Fibroblast of skin of abdomen (primary cell): ENCODE measurements at places on chromosomes 13 and 19.

DNA sequence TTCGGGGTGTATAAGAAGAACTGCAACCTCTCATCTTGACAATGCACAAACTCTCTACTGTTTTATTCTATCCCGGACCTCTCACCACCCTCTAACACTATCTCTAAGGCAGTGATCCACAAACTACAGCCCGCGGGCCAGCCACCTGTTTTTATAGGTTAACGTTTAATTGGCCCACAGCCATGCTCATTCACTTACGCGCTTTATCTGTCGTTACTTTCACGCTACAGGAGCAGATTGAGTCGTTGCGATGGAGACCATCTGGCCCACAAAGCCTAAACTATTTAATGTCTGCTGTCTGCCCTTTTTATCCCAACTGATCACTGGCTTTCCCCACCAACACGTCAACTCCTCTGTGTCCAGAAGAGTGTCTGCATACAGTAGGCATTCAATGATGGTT lies 158.9 kb downstream of the CACNA1A start:
- DNase-seq, result no peak

DNA sequence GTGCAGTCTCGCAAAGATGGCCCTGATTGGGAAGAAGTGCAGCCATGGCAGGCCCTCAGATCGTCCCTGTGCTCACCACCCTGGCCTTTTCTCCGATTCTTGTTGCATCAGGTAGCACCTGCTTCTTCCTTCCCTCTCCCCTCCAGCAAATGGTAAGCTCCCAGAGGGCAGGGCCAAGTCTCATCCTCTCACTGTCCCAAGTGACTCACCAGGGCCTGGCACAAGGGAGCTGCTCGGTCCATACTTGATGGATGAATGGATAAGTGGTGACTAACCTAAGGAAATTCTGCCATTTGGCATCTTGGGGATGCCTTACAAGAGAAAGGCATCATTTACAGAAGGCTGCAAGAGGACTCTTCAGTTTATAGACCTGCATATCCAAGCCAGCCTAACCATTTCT lies 84.9 kb downstream of the ZIC5 start:
- DNase-seq, result no peak

GRCh38 chr13:54513254-54513653 lies 1484.6 kb downstream of the OLFM4 start:
- no peak for DNase-seq

DNA sequence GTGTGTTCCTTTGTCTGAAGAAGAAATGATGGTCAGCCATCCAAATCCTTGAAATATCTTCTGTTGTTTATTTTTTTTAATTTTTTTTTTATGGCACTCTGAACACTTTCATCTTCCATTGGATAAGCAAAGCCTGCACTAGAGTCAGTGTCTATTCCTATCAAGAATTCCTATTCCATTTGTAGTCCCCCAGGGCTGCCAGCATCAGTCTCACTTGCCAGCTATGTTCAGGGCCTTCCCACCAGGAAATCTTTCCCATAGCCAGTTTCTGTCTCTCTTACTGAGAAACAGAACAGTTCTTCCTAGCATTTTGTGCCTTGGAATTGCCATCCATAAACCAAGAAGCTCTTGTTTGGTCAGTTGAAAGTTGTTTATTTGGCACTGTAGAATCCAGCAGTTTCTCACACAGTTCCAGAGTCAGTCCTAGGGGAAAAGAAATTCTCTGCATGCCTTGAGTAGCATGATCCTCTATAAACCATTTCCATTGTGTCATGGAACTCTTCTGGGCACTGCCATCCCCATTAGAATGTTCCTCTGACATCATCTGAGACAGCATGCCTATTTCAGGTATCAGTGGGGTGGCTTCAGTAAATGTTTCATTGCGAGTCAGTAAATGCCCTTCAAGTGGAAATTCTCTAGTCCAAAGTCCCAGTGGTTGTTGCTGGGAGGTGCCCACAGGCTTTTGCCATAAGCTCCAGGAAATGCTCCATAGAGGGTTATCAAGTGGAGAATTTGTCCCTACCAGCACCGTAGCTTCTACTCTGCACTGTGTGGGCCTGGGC lies 18.7 kb upstream of the SPRYD7 start:
- DNase-seq, result no peak

GRCh38 chr13:33352041-33352440 lies 66.5 kb upstream of the STARD13 start:
- no peak for DNase-seq
